ENCODE measurements at places on chromosomes 6 and 20. TPM values are rescaled to one million over a fixed set of nuclear protein-coding genes. Genes with fewer than 3 reads are reported as not detected.

NOL4L gene
- 84.8 TPM for total RNA-seq

SLPI gene
- total RNA-seq, result not detected

GRCh38 chr6:118704915-118705314 lies 53.5 kb upstream of the CEP85L start:
- no peak for DNase-seq
- peaks cover 21% of the 10 kb centered on the region for H3K36me3 ChIP-seq
- peaks cover 52% of the 10 kb centered on the region for H3K4me1 ChIP-seq

- no peaks in the 10 kb centered on the region for H3K27me3 ChIP-seq
- no peak for DNase-seq
- H3K4me3 ChIP-seq, result no peak overlapping the region
- no peaks in the 10 kb centered on the region for H3K36me3 ChIP-seq
These were observed 35.5 kb downstream of the HLA-F start for GRCh38 chr6:29758761-29759160.

GRCh38 chr6:29661071-29661470 lies 4.2 kb downstream of the MOG start:
- no peak overlapping the region for H3K4me3 ChIP-seq
- H3K27me3 ChIP-seq, result peaks cover 12% of the 10 kb centered on the region
- no peak overlapping the region for H3K27ac ChIP-seq
- DNase-seq, result no peak

- no peaks in the 10 kb centered on the region for H3K4me1 ChIP-seq
- H3K27ac ChIP-seq, result no peak overlapping the region
- no peak for DNase-seq
- H3K36me3 ChIP-seq, result no peaks in the 10 kb centered on the region
- no peaks in the 10 kb centered on the region for H3K27me3 ChIP-seq
These were observed 16.0 kb downstream of the RPS12 start for GRCh38 chr6:132830334-132830751.

GRCh38 chr6:124226396-124226795 lies 422.7 kb downstream of the NKAIN2 start:
- no peak overlapping the region for H3K4me3 ChIP-seq
- no peaks in the 10 kb centered on the region for H3K4me1 ChIP-seq
- DNase-seq, result no peak
- H3K27me3 ChIP-seq, result no peaks in the 10 kb centered on the region

Data from CD4-positive, CD25-positive, alpha-beta regulatory T cell (primary cell).